ENCODE measurements at places on chromosomes 16 and 17. TPM values are rescaled to one million over a fixed set of nuclear protein-coding genes. Genes with fewer than 3 reads are reported as not detected.

DNA sequence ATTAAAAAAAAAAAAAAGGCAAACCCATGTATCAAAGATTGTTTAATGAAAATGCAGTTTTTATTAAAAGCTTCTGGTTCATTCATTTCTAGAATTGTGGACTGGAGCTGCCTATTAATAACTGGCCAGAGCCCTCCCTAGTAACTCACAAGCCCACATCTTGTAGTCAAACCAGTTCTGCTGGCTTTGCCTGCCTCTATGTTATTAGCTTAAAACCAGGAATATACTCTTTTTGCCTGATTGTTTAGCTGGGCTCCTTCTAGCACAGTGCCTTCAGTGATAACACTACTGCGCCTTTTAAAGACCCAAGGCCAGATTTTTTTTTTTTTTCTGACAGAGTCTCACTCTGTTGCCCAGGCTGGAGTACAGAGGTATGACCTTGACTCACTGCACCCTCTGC lies 26.0 kb downstream of the TAC4 start:
- no peak for DNase-seq

DNA sequence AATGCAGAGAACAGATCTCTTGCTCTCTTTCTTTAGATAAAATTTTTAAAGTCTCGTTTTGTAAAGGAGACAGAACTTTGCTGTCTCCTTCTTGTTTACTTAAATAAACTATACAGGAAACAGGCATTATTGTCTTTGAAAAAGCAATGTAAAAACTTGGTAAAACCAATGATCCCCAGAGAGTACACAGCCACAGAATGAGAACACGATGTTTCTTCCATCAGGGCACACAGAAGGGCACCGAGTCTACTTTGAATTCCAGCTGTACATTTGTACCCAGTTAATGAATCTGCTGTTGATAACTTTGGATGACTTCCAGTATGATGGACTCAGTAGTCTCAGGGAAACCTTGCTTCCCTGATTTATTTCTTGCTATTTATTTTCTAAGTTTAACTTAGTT lies 8.1 kb upstream of the TMEM100 start:
- no peak for DNase-seq

- peak; percentile 86 for DNase-seq
Observed at GRCh38 chr17:77349976-77350830, 209.4 kb downstream of the SEC14L1 start.

- no peak for DNase-seq
Observed at GRCh38 chr16:72025404-72026114, 17.0 kb downstream of the DHODH start.

- DNase-seq = peak; percentile 98
Observed at GRCh38 chr17:50482516-50482915, 3.9 kb downstream of the RSAD1 start.

The NPIPA5 gene
- not detected for total RNA-seq

The TMEM106A gene
- 1.4 TPM for total RNA-seq
